ENCODE measurements at places on chromosomes 13 and 19.

- no peak for DNase-seq
These were observed 368.0 kb downstream of the FGF14 start for GRCh38 chr13:102033857-102034331.

GRCh38 chr19:12773571-12773970 lies 1.8 kb downstream of the HOOK2 start:
- no peak for DNase-seq

- no peak for DNase-seq
These were observed 26.7 kb downstream of the WDR62 start for GRCh38 chr19:36081385-36081784.

GRCh38 chr19:2609389-2610116 lies 92.9 kb downstream of the GNG7 start:
- DNase-seq = no peak

GRCh38 chr19:15423130-15423529 lies 4.3 kb upstream of the AKAP8L start:
- no peak for DNase-seq

GRCh38 chr19:42402376-42403116 lies 12.4 kb upstream of the CNFN start:
- DNase-seq = no peak

DNA sequence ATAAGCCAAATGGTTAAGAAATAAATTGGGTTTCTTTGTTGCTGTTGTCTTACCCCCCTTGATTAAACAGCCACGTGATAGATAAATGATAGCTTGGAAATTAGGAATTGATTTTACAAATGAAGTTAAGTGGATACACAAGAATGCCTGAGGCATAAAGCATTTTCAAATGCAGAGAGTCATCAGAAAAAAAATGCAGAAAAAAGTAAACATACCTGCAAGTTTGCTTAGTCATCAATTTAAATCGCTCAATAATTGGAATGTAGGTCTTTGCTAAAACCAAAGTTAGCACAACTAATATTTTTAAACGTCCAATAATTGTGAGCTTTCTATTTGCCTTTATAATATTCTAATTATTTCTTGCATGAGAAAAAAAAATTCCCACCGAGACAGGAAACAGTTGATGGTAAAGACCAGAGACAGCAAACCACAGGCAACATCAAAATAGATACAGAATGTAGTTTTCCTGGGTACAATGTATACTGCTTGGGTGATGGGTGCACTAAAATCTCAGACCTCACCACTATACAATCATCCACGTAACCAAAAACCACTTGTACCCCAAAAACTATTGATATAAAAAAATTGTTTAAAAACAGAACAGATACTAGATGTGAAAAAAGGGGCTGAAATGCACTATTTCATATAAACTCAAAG lies 924.0 kb downstream of the PCDH9 start:
- DNase-seq = no peak

DNA sequence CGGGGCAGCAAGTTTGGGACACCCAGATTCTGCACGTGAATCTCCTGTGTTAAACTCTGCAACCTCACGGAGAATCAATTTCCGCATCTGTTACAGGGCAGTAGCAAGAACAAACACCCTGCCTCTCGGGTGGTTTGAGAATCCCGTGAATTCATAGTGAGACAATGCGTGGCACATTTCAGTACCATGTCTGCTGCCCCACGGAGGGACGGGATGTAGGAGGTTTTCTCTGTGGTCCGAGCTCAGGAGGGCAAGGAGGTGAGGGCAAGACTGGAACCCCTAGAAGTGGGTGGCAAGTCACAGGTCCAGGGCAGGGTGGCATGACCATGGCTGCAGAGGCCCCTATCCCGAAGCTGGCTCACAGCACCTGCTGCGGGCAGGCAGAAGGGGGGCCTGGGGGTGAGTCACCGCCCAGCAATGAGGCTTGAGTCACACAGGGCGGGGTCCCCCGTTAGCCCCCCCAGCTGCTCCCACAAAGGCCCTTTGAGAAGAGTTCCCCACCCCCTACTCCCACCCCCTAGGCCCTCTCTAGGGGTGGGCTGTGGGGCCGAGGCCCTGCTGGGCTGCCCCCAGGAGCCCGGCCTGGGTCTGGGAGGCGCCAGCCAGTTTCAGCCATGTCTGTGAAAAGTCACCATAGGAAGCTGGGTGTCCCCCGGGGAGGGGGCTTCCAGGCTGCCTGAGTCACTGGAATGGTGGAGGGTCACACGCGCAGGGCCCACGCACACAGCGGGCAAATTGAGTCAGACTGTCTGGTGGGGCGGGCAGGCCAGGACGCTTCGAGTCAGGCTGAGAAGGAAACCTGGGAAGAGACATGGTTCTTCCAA lies 25.8 kb upstream of the NANOS3 start:
- no peak for DNase-seq

DNA sequence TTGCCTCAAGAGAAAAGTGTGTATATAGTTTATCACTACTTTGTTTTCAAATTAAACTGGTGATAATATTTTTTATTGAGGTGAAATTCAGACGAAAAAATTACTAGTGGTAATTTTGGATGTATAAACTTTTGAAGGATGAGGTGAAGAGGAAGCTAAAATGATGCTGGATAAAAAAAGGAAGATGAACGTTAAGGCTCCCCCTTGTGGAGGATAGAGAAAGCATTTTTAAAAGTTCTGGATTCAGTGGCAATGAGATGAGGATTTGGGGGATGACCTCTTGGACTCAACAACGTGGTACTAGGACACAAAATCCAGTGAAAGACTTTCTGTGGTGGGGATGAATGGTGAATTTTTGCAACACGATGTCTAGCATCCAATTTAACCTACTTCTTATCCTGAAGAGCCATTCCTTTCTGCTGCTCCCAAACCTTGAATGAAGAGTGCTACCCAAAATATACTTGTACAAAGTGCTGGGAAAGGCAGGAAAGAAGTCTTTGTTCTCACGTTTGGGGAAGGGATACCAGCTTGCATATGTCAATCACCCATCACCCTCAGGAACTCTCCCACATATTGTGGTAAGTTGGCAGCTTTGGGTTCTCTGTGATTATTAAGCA lies 7.3 kb upstream of the SIGLEC5 start:
- DNase-seq = no peak

- no peak for DNase-seq
These were observed 22.0 kb downstream of the PLIN4 start for GRCh38 chr19:4496304-4496703.

GRCh38 chr19:43553656-43554055 lies 20.7 kb downstream of the ZNF575 start:
- DNase-seq = no peak

GRCh38 chr13:38582133-38582532 lies 104.7 kb upstream of the FREM2 start:
- DNase-seq = no peak

GRCh38 chr13:20684546-20684945 lies 19.0 kb upstream of the IL17D start:
- DNase-seq = no peak

- no peak for DNase-seq
These were observed 406.8 kb downstream of the DACH1 start for GRCh38 chr13:71460211-71460610.

DNA sequence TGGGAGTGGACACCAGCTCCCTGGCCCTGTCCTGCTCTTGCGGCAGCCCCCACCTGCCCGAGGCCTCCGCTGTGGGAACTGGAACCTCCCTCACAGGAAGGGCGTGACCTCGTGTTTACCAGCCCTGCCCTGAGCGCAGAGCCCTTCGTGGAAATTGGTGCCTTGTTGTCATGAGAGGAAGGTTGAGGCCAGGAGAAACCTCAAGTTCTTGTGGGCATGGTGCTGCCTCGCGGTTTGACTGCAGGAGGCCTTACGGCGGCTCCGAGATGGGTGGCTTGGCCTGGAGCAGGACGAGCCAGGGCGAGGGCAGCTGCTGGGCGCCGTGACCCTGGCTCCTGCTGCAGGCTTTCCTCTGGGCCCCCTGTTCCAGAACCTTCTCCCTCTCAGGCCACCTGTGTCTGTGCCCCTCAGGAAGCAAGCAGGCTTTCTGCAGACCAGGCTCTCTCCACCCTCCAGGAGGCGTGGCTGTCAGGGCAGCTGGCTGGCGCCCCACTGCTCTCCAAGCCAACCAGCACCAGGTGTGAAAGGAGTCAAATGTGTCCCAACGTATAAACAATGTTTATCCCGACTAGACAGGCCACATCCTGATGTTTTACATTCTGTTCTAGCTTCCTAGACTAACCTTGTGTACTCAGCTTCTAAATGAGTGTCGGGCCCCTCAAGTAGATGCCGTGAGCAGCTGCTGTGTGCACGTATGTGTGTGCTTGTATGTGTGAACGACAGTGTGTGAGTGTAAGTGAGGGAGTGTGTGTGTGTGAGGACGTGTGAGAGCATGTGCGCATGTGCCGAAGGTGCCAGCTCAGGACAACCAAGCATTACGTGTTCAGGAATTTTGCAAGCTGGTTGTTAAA lies 10.4 kb upstream of the RASA3 start:
- DNase-seq = peak; percentile 61

- no peak for DNase-seq
These were observed 28.0 kb downstream of the SH3GL1 start for GRCh38 chr19:4372165-4373012.

- DNase-seq = no peak
These were observed 17.2 kb downstream of the ENOX1 start for GRCh38 chr13:43769529-43769928.

DNA sequence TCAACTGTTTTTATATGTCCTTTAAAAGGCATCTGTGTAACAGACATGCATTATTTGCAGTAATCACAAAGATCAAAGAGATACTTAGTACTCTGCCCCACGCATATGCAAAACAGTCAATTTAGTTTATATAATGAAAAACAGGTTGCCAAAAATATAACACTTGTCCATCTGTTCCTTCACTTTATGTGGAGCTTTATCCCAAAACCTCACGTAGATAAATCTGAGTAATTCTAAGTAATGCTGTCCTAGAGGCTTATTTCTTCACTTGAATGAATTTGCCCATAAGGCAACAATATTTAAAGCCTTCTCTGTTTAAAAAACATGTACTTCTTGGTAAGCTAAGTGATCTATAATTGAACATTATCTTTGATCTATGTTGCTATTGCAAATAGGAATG lies 20.3 kb upstream of the SLITRK6 start:
- no peak for DNase-seq

DNA sequence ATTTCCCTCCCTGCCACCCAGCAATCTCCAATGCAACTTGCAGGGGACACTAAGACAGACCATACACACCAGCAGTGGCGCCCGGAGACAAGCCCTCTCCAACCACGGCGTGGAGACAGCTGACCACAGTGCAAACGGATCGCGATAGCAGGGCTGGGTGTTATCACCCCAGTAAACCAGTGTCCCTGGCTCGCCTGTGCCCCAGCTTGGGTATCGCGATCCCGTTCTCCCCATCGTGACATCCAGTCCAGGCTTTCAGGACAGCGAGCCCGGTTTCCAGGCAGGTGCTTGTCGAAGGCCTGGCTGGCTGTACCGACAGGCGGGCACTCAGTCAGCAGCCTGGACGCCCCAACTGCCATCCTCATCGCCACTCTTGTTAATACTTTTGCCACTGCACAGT lies 20.7 kb upstream of the NANOS2 start:
- DNase-seq = no peak

GRCh38 chr13:33251131-33251661 lies 34.4 kb downstream of the STARD13 start:
- DNase-seq = no peak

DNA sequence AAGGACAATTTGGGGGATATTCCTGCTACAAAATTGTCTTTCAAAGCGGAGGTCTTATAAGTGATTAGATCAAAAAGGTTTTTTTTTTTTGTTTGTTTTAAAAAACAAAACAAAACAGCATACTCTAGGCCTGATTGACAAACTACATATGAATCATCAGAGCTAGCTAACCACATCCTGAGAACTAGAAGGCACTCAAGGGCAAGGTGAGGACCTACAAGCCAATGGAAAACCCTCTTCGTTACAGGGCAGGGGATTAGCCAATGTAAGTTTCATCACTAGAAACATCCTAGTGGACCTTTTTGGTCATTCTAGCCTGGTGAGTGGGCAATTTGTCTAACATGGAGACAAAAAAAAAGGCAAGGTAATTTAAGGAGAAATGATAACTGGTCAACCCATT lies 428.6 kb downstream of the RFC3 start:
- no peak for DNase-seq

- DNase-seq = no peak
These were observed 2.3 kb downstream of the UPF1 start for GRCh38 chr19:18833849-18834643.

GRCh38 chr13:78370231-78370630 lies 233.1 kb downstream of the POU4F1 start:
- DNase-seq = no peak

GRCh38 chr13:94431987-94432386 lies 47.5 kb downstream of the DCT start:
- no peak for DNase-seq

GRCh38 chr13:97018029-97018819 lies 23.9 kb upstream of the OXGR1 start:
- DNase-seq = no peak

- no peak for DNase-seq
These were observed 59.7 kb upstream of the TRPC4 start for GRCh38 chr13:37929308-37929707.

DNA sequence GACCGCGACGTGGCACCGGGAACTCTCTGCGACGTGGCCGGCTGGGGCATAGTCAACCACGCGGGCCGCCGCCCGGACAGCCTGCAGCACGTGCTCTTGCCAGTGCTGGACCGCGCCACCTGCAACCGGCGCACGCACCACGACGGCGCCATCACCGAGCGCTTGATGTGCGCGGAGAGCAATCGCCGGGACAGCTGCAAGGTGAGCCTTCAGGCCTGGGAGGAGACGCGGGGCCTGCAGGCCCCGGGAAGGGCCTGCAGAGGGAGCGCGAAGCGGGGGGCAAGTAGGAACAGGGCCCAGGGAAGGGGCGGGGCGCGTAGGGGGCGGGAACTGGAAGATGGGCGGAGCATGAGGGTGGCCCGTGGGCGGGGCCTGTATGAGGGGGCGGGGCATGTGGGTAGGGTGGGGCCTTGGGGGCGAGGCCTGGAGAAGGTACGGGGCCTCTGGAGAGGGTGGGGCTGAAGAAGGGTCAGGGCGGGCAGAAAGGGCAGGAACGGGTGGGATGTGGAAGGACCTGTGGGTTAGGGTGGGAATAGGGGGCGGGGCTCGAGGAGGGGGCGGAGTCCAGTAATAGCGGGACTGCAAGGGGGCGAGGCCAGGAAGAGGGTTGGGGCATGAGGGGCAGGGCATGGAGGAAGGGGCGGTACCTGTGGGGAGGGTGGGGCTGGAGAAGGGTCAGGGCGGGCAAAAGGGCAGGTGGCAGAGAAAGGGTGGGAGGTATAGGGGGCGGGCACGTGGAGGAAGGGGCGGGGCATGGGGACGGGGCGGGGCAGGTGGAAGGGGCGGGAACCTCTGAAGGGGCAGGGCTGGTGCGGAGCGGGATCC lies 2.5 kb downstream of the CFD start:
- DNase-seq = no peak

DNA sequence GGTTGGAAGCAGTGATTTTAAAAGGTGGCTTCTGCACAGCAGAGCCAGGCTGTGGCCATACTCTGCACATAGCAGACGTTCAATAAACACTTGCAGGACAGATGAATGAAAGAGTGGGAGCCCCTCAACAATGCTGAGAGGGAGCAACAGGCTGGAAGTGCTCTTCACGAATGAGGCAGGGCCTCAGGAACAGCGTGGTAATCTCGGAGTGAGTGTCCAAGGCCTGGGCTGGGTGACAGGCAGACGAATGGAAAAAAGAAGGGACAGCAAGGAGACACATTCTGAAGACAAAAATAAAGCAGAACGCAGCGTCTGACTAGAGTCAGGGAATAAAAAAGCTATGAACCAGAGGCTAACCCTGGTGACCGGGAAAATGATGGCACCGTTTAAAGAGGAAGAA lies 11.1 kb downstream of the GJA3 start:
- DNase-seq = no peak

- DNase-seq = no peak
These were observed 122.3 kb upstream of the ZNF507 start for GRCh38 chr19:32223106-32223505.

- no peak for DNase-seq
These were observed 6.2 kb downstream of the KLF5 start for GRCh38 chr13:73065036-73065435.

All from stimulated activated CD8-positive, alpha-beta memory T cell treated with anti-CD3 and anti-CD28 coated beads, Interleukin-4, amount 100 ng/mL, for 1 hour (primary cell).